ENCODE measurements at places on chromosomes 13 and 19.

DNA sequence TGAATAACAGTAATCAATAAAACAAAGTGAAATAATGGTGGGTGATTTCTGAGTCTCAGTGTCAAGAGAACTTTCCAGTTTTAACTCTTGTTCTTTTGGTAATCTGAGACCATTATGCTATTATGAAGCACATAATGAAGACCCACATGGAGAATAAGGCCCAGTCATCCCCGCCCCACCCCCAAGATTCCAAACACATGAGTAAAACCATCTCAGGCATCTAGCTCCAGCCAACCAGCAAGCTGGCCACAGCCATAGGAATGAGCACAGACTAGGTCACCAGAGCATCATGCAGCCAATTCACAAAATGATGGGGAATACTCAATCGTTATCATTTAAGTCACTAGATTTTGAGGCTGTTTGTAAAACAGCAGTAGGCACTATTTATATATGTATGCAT is 1769.0 kb upstream of the PCDH20 start:
- DNase-seq = peak; percentile 25

DNA sequence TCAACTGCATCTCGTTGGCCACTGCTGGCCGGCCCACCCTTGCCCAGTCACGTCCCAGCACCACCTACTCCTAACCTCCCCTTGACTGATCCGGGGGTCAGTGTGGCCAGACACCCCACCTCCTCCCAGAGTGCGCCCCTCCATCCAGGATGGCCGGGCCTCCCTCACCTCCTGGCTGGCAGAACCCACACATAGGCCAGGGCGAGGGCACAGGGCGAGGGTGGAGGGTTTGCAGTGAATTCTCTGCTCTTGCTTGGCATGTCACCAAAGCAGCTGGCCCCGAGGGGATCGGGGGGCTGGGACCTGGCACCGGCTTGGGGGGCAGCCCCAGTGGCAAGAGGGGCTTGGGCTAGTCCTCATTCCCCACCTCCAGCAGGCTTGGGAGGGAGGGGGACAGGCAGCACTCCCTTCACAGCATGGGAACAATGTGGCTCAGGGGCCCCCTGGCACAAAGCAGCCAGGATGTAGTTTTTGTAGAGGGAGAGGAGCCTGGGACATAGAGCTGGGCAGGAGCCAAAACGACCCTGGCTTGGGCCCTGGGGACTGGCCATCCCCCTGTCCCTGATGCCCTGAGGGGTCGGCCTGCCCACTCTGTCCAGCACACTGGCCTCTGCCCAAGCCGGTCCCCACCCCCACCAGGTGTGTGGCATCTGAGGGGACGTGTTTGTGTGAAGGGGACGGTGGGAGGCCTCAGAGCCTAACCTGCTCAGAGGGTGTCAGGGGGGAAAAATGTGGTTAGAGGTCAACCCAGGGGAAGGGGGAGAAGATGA is 28.5 kb upstream of the ASF1B start:
- DNase-seq = no peak

DNA sequence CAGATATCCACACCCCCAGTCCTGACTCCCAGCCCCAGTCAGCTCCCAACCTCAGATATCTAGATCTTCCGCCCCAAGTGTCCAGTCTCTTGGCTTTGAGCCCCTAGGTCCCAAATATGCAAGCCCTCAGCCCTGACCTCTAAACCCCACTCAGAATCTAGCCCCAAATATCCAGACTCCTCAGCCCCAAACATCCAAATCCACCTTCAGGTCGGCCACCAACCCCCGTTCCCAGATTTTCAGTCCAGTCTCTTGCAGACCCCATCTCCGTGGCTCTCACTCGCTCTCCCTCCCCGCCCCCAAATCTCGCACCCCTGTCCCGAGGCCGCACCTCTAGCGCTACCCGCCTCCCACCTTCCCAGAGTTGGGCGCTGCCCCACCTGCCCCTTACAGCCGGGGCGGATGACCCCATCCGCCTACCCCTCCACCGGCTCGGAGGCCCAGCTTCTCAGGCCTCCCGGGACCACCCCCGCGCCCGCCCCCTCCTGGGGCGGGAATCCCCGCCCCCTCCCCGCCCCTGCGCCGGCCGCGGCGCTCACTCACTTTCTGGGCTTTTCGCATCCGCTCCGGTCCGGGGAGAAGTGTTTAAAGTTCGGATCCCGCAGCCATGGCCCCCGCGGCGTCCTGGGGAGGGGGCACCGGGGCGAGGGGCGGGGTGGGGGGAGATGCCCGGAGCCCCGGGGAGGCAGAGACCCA is 604 bp downstream of the ERFL start:
- DNase-seq = no peak

- DNase-seq = no peak
These were observed 1072.8 kb downstream of the UQCRFS1 start for GRCh38 chr19:28140201-28140600.

- DNase-seq = no peak
These were observed 363 bp downstream of the CACNA1A start for GRCh38 chr19:13505761-13506470.

- DNase-seq = no peak
These were observed 8.3 kb upstream of the MCF2L start for GRCh38 chr13:112960706-112961105.

DNA sequence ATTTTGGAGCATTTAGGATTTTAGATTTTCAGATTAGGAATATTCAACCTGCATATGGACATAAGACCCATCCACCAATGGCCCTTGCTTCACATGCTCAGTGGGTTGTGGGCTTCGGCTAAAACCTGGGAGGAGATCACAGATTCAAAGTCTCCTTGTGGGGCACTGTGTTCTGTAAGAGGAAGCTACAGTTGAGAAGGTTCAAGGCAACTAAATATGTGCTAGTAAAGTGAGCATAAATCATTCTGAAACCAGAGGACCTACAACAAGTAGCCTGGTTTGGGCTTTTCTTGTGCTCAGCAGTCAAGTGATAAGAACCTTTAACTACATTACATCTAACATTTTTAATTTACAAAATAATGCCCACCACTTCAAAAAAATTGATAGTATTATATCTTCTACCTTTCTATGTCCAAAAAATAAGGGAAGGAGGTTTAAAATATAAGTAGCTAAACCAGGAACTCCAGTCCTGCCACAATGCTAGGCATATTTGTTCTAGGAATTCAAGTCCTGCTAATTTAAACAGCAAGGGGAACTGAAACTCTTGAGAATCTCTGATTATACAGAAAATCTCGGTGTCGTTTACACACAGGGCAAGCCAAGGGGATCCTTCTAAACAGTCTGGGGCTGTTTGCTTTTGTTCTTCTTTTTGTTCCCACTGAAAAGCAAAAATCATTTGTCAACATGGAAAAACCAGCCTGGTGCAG is 36.6 kb downstream of the FOXO1 start:
- no peak for DNase-seq

DNA sequence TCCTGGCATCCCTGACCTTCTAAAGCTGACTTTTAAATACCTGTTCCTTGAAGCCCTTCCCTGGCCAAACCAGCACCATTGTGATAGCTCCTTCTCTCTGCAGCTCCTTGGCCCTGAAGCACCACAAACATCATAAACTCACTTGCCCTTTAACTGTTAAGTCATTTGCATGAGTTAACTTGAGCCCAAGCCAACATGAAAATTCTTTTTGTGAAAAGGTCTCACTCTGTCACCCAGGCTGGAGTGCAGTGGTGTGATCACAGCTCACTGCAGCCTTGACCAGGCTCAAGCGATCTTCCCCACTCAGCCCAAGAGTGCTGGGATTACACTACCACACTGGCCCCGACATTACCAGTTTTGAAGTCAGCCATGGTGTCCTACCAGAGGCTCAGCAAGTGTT is 87.8 kb downstream of the ZIC5 start:
- no peak for DNase-seq

GRCh38 chr19:5436106-5436947 is 18.9 kb upstream of the ZNRF4 start:
- peak; percentile 72 for DNase-seq

DNA sequence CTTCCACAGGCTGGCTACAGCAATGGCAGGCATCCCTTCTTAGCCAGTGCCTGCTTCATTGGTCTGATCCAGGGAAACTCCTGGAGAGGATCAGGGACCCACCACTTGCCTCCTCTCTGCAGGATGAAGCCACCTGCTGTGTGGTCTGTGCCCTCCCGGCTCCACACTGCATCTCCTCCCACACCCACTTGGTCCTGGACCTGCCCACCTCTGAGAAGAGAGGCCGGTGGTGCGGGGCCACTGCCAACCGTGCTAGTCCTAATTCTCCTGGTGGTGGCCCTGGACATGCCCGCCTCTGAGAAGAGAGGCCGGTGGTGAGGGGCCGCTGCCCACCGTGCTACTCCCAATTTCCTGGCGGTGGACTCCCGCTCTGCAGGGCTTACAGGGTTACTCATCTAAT is 98.8 kb downstream of the COL4A1 start:
- DNase-seq = no peak

GRCh38 chr19:531009-531752 is 379 bp upstream of the CDC34 start:
- peak; percentile 94 for DNase-seq

DNA sequence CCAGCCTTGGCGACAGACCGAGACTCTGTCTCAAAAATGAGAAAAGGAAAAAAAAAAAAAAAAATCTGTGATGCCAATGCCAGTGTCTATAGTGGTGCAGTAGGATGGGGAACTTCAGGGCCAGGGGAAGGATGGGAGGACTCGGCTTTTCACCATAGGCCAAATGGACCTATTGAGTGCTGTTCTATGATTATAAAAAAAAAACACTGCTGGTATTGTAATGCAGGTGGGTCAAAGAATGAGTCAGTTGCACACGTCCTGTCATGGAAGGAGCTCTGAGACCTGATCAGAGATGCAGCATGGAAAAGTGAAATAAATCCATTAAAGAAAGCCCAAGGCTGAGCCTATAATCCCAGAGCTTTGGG is 7.0 kb downstream of the DNAJB1 start:
- no peak for DNase-seq

DNA sequence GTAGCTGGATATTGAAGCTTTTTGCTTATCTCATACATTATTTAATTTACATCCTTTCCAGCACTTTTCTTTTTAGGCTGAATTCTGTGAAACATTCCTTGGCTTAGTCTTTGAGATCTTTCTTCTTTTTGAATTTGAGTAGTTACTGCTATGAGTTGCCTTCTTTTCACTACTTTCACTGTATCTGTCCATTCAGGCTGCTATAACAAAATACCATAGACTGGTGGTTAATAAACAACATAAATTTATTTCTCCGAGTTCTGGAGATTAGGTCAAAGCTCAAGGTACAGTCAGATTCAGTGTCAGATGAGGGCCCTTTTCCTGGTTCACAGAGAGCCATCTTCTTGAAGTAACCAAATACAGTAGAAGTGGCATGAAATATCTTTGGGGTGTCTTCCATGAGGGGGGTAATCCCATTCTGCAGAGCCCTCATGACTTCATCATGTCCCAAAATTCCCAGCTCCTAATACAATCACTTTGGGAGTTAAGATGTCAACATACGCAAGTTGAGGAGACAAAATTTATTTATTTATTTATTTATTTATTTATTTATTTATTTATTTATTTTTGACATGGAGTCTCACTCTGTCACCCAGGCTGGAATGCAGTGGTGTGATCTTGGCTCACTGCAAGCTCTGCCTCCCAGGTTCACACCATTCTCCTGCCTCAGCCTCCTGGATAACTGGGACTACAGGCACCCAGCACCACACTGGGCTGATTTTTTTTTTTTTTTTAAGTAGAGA is 15.7 kb downstream of the ZNF846 start:
- DNase-seq = no peak

GRCh38 chr19:6761053-6761676 is 6.1 kb downstream of the SH2D3A start:
- peak; percentile 51 for DNase-seq

DNA sequence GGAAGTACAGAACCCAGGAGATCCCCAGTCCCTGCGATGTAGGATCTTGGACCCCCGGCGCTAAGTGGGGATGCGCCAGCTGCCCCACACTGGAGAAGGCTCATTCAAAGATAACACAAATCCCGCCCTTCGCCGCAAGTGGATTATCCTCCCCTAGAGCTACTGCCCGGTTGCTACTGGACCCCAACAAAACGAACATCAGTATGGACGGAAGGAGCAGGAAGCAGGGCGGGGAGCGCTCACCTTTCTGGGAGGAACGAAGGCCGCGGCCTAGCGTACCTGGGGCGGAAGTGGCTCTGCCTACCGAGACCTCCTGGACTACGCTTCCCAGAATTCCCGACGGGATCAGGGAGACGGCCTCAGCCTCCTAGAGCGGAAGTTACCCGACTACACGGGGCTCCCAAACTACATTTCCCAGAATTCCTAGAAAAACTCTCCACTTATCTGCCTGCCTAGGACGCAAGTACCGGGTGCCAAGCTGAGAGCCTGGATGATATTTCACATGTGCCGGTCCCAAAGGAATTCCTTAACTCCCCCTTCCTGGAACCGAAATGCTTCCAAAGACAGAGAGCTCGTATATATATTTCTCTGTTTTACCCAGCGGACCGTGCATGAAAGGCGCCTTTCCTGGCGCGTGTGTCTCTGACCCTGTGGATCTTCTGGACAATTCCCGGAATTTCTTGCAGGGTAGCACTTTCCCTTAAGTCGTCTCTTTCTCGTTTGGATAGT is at the start of gene ZNF112:
ZNF112 (minus strand) TSS at position 298 of the 729 bp plus-strand sequence. CDS start 16,141 bp downstream, outside the sequence.
- peak; percentile 68 for DNase-seq

DNA sequence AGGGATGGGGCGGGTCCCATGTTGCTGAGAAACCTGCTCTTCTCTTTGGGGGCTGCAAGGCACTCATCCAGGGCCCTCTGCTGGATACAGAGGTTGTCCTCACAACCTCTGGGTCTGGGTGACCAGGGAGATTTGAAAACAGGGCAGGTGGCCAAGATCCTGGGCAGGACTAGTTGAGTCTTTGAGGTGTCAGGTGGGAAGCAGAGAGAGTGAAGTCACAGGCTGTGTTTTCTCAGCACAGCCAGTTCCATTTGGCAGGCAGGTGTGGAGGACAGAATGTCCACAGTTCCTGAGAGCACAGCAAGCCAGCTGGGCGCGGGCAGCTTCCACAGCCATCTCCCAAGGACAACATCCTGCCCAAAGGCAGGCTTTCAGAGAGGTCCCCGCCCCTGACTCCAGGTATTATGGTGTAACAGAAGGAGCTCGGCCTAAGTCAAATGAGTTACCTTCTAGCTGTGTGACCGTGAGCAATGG is 118.8 kb downstream of the NUFIP1 start:
- no peak for DNase-seq

DNA sequence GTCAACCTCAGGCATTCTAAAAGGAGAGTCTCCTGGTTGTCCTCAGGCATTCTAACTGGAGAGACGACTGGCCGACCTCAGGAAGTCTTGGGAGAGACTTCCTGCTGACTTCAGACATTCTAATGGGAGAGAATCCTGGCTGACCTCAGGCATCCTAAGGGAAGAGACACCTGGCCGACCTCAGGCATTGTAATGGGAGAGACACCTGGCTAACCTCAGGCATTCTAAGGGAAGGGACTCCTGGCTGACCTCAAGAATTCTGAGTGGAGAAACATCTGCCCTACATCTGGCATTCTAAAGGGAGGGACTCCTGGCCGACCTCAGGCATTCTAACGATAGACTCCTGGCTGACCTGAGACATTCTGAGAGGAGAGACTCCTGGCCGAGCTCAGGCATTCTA is 1353.3 kb downstream of the UQCRFS1 start:
- DNase-seq = no peak

DNA sequence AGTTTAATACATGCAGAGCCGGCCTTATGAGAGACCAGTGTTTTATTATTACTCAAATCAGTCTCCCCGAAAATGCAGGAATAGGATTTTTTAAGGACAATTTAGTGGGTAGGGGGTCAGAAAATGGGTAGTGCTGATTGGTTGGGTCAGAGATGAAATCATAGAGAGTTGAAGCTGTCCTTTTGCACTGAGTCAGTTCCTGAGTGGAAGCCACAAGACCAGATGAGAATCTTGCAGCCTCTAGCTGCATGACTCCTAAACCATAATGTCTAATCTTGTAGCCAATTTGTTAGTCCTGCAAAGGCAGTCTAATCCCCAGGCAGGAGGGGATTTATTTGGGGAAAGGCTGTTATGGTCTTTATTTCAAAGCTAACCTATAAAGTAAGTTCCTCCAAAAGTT is 1163.9 kb downstream of the DIAPH3 start:
- DNase-seq = no peak

- no peak for DNase-seq
These were observed 79.2 kb upstream of the UQCRFS1 start for GRCh38 chr19:29292153-29292552.

Measured in RWPE1 (cell line).